ENCODE measurements at places on chromosomes 6 and 20. TPM values are rescaled to one million over a fixed set of nuclear protein-coding genes. Genes with fewer than 3 reads are reported as not detected.
A peak's percentile ranks its signal among the peaks of the same experiment; 100 is the strongest.

- DNase-seq: peak; percentile 22
Observed at GRCh38 chr6:41039060-41039998, at the start of gene UNC5CL. Gene UNC5CL (minus strand): TSS chr6:41039221. CDS start chr6:41035074, 4,147 bp downstream.

Gene MUC22
- total RNA-seq: not detected

- DNase-seq: no peak
Observed at GRCh38 chr20:24109008-24109407, 120.4 kb upstream of the GGTLC1 start.

DNA sequence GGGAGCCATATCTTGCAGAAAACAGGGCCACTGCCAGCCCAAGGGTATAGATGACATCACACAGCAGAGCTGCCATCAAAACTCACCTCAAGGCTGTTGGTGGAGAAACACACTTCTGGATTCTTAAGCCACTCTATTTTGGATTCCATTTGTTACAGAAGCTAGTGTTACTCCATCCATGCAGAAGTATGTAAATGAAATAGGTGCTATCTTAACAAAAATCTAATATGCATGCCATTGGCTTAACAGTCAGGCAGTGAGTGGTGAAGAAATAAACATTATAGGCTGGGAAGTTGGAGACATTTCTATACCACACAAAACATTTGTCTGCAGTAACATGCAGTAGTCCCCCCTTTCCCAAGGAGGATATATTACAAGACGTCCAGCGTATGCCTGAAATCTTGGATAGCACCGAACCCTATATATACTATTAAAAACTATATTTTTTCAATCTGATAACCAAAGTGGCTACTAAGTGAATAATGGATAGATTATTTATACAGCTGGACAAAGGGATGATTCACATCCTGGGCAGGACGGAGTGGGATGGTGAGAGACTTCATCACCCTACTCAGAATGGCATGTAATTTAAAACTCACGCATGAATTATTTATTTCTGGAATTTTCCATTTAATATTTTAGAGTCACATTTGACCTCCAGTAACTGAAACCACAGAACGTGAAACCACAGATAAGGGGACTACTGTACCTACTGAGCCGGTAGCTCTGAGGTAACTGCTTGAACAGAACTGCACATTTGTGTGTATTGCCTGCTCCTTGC, 160.0 kb upstream of the PLN start:
- no peak for DNase-seq

Gene PLA2G7
- total RNA-seq: 2.1 TPM

Gene DZANK1
- 3.1 TPM for total RNA-seq

GRCh38 chr6:128174724-128175123, 273.9 kb upstream of the THEMIS start:
- DNase-seq: no peak

DNA sequence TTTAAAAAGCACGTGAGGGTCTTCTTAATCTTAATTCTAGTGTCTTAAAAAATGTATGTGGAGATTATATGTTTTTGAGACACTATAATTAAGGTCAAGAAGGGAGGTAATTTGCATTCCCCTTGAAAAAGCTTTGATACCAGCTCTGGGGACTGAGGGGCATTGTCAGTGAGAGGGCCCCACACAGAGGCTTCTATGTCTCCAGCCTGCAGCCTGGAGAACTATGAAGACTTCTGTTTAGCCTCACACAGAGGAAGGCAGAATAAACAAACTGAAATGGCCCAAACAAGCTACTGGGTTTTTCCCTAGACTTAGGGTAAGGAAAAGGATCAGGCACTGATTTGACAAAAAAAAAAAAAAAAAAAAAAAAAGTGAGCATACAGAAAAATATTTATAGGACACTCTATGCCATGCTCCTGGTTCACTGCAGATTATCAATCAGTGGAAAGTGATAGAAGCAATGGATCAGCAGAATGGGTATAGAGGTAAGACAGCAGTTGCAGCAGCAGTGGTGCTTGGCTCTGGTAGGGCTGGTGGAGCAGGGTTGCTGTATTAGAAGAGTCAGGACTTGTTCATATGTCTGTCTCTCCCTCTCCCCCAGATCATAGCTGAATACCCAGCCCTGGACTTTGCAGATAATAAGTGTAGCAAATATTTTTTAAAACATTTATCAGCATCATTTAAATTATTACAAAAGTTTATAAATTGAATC, 85.4 kb downstream of the KLHL32 start:
- DNase-seq: no peak

- no peak for DNase-seq
Observed at GRCh38 chr6:151216804-151217203, 23.0 kb upstream of the AKAP12 start.

DNA sequence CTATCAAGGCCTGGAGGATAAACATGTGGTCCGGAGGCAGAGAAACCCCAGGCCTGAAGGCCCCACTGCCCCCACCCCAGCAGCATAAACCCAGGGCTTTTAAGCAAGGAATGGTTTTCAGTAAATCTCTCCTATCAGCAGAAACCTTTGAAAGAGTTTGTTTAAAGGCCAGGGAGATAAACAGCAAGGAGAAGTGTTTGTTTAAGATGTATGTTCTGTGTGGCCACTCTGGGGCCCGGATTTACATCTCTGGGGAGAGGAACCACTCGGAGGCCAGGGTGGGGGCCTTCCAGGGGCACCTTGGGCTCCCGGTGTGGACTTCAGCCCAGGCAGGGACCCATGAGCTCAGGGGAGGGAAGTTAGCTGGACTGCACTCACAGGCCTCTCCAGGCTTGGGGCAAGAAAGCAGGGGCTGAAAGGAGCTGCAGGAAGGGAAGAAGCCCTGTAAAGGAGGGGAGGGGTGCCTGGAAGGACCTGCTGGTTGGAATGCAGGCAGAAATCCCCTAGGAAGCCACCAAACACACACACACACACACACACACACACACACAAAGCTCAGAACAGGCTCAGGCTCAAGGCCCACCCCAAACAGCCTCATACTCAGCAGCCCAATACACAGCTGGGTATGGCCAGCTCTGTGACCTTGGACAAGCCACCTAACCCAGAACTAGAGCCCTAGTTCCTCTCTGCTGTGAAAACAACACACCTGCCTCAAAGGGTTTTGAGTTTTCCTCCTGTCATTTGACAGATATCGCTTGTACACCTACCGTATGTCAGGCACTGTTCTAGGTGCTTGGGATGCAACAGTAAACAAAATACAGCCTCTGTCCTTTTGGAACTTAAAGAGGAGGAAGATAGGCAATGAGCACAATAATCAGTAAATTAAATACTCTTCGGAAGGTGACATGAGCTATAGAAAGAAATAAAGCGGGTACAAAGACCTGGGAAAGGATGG, 26.2 kb upstream of the FOXP4 start:
- DNase-seq: no peak

DNA sequence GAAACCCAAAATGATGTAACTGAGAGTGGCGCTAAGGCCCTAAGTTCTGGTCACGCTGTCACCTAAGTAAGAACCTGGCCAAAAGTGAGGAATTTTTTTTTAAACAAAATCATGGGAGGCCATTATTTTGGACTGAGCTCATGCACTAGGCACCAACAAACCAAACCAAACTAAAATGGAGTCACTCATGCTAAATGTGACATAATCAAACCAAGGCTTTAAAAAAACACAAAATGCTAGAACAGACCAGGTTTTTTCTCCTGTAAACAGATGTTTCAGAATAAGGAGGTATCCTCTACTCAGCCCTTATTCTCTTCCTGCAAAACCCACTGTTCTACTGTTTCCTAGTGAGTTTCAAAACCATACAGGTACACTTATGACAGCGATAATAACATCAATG, 1.1 kb upstream of the C6orf89 start:
- DNase-seq: no peak

GRCh38 chr20:18973529-18974173, 160.1 kb downstream of the SCP2D1 start:
- no peak for DNase-seq

GRCh38 chr6:3819161-3820110, 29.7 kb upstream of the FAM50B start:
- DNase-seq: no peak

Gene PAX1
- total RNA-seq: not detected

Gene SLC22A16
- not detected for total RNA-seq

Gene DNAH8
- total RNA-seq: 0.11 TPM

Gene CST2
- total RNA-seq: not detected

DNA sequence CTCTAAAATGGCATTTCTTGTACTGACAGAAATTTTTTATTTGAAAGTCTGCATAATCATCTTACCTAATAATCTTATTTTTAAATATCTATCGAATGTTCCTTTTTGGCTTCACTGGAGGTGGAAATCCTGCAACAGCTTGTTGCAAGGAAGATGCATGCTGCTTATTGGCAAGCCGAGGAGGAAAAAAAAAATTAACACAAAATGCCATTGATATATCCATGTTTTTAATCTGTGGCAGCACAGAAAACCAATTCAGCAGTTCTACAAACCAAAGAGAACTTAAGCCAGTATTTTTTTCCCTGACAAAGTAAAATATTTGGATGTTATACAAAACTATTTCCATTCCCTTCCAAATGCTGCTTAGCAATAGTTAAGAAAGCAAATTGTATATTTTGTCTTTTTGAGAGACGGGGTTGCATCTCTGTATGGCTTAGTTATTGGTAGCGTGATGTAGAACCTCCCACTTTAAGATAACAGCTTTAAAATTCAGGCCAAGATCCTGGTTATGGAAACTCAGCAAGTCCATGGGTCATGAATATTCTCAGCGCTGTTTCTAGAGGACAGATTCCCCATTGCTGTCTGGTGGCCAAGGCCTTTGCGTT, 231.4 kb downstream of the TMEM242 start:
- no peak for DNase-seq

Gene PRRT1
- total RNA-seq: 0.35 TPM

DNA sequence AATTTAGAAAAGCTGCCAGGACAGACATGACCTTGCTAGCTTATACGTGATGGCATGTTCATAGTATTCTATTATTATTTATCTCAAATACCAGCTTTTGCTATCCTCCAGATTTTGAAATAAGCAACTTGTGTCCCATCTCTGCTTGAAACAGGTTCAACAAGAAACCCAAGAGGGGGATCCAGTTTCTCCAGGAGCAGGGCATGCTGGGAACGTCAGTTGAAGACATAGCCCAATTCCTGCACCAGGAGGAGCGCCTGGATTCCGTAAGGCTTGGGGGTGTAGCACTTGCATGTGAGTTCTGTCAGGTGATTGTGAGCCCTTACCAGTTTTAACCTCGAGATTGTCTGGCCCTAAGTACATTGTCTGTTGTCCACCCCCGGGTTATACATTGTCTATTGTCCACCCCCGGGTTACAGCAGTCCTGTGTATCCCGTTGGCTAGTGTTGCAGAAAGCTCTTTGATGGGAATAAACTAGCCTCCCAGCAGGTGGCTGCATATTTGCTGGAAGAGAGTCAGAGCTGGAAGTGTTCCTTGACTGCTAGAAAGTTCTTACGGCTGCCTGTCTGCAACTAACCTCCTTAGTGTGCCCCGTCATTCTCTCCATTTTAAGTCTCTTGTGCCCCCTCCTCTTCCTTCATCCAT, 61.4 kb upstream of the CSE1L start:
- DNase-seq: no peak

Gene FBXO9
- total RNA-seq: 71.2 TPM

Gene SLC17A1
- total RNA-seq: not detected
